Stimulated activated CD4-positive, alpha-beta T cell treated with anti-CD3 and anti-CD28 coated beads, Interleukin-4, amount 100 ng/mL, for 1 hour (primary cell): ENCODE measurements at places on chromosomes 6 and 20.

DNA sequence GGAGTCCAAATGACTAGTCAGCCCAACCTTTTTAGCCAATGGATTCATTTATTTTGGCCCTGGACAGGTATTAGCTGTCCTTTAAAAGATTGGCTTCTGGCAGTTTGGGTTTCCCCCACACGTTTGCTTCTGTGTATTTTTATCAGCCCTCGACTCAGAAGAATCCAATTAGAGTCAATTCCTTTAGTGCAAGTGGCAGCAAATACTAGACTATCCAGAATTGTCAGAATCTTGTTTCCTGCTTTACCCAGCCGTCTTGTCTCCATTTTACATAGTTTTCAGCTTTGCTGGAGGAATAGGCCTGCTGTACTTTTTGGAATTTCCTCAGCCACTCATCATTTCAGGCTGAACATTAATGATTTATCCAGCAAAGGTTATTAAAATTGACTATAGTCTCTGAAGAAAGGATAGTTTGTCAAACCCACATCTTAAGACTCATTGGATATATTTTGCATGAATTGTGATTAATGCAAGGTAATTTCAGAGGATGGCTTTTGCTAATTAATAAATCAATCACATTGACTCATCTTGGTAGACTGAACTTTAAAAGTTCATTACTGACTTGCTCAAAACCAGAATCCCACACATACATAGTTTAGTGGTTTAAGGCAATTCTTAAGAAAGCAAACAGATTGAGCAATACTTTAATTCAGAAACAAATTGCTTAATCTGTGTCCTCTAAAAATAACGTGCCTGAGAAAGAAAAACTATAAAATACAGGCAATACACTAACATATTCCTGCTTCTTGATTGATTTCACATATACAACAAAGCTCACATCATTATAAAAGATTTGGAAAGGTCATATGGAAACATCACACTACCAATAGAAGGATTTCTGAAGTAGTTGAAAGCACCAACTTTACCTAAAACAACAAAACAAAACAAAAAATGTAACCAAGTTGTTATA, 62.9 kb upstream of the ZNF217 start:
- DNase-seq, result no peak

DNA sequence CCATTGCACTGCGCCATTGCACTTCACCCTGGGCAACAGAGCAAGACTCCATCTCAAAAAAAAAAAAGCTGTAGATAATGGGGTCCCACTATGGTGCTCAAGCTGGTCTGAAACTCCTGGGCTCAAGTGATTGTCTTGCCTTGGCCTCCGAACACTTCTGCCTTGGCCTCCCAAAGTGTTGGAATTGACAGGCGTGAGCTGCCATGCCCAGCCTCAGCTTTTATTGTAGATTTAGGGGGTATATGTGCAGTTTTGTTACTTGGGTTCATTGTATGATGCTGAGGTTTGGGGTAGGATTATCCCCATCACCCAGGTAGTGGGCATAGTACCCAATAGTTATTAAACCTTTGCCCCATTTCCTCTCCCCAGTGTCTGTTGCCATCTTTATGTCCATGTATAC, 11.4 kb downstream of the HSPA1B start:
- DNase-seq, result no peak

GRCh38 chr6:98894810-98895209, 52.9 kb downstream of the FBXL4 start:
- no peak for DNase-seq

- no peak for DNase-seq
These were observed 305.9 kb downstream of the CLIC5 start for GRCh38 chr6:45709781-45710220.

GRCh38 chr20:44830523-44830922, 20.2 kb upstream of the RIMS4 start:
- DNase-seq, result no peak

DNA sequence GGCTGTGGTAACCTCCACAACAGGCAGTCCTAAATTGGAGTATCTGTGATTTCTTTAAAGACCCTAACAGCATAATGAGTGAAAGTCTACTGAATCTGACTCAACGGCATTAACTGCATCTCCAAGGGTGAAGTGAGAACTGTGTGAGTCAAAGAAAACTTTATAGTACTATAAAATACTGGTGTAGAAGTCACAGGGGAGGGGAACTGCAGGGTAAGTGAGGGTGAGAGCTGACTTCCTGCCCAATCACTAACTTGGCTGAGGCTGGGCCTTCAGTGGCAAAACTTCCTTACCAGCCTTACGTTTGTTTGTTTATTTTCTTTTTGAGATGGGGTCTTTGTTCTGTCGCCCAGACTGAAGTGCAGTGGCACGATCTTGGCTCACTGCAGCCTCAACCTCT, 109.8 kb downstream of the PTPRK start:
- DNase-seq, result no peak

DNA sequence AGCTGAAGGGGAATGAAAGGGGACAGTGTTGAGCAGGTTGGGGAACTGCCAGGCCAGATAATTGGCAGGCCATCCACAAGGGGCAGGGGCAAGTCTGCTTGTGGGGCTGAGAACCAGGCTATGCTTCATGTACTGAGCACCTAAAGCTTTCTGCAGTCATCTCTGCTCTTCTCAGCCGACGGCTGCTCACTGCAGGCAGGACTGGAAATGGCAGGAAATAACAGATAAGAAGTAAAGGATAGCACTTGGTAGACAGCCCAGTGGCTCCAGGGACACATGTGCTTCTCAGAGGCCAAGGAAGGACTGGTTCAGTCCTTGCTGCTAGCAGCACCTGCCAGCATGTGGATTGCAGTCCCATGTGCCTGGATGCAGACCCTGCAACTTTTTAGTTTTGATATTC, 89.8 kb downstream of the CD164 start:
- DNase-seq, result no peak

DNA sequence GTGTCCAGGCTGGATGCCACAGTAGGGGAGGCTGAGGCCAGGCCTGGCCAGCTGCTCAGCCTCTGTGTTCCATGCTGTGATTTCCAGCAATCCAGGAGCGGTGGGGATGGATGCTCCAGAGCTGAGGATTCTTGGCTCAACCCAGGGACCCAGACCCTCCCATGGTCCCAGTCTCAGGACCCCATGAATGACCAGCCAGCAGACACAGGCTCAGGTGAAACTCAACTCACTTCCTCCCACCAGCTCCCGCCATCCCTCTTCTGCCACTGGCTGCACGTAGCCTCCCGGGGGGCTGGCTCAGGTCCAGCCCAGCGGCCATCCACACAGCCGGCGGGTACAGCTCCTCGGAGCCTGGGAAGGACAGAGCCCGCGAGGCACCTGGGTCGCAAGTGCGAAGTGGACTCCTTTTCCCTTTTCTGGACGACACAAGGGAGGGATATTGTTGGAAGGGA, 54.5 kb upstream of the DACT2 start:
- DNase-seq, result no peak

GRCh38 chr6:22057962-22058361, 238.9 kb downstream of the PRL start:
- DNase-seq, result no peak

DNA sequence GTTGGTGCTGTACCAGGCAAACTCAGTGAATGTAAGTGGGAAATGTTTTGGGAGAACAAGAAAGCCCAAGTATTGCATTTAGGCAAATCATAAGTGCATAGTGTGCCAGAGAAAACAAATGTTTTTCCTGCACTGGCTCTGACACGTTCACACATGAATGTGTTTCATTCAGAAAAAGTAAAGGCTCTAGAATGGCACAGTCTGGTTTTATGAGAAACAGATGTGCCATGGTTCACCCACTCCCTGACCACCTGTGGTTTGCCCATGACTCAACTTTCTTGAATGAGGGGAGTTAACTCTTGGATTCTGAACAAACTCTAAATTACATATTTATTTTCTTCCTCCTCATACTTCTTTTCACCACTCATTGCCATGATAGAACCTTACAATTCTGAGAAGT, 126.9 kb downstream of the KCNQ5 start:
- no peak for DNase-seq

DNA sequence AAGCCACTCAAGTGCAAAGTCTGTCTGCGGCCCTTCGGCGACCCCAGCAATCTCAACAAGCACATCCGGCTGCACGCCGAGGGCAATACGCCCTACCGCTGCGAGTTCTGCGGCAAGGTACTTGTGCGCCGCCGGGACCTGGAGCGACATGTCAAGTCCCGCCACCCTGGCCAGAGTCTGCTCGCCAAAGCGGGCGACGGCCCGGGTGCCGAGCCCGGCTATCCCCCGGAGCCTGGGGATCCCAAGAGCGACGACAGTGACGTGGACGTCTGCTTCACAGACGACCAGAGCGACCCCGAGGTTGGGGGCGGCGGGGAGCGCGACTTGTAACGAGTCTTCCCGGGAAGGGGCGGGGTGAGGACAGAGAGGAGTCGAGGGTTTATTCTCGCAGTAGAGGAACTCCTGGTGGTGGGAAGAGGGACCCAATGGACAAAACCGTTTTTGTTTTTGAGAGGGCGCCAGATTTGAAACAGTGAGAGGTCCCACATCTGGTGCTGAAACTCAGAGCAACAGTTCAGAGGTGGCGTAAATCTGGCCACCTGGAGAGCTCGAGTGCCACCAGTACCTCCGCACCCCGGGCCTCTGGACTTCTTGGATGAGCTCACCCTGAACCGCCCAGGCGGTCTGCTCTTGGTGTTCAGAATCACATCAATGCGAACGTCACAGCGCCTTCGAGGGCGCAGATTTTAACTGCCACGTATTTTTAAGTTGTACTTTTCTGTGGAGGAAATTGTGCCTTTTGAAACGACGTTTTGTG, 8.0 kb downstream of the PRDM13 start:
- peak; percentile 28 for DNase-seq

DNA sequence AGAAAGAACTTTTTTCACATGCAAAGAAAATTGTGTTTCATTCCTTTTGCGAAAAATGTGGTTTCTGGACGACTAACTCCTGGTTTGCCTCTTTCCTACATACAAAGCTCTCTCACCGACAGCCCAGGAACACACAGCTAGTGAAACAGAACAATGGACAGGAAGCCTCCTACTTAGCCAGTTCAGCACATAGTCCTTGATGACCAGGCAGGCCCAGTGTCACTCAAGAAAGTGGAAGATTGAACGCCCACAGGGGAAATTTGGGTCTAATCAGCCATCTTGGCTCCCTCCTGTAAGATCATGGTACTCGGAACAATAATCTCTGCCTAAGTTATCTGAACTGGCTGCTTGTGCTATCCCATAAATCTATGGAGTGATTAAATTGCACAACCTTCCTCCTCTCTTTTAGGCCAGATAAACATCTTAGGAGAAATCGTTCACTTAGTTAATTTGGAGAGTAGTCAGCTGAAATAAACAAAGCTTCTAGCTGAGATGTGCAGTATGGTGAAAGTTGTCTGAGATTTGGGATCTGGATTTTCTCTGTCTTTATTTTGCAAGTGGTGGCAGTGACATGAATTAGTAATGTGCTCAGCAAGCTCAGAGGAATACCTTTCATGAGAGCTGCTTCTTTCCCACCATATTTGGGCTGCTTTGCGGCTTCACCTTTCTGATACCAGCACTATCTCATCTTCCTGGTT, 147.0 kb downstream of the MTFR2 start:
- DNase-seq, result no peak

GRCh38 chr6:125717120-125717731, 32.2 kb upstream of the HEY2 start:
- DNase-seq, result no peak

DNA sequence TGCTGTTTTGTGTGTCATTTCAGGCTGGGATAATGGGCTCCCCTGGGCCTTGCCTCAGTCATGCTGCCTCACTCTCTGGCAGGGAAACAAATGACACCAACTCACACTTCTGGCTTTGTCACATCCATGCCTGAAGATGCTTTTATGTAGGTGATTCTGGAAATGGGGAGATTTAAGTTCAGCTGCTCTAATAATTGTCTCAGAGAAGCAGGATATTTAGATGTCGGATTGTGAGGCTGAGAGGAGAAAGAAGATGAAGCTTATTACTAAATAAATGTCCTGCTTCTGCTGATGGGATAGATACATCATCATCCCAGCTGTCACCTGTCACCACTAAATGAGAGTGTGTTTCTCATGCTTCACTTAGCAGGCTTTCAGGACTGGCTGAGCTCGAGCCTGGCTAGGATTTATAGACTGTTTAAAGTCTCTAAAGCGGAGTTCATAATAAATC, 480.2 kb upstream of the SPTLC3 start:
- DNase-seq, result no peak

- DNase-seq, result no peak
These were observed 169.0 kb upstream of the MCHR2 start for GRCh38 chr6:100163035-100163434.

- DNase-seq, result no peak
These were observed 45.2 kb upstream of the KCNK16 start for GRCh38 chr6:39367700-39368099.

GRCh38 chr20:49569411-49570115, 1.6 kb upstream of the PTGIS start:
- DNase-seq, result no peak

- DNase-seq, result no peak
These were observed 22.2 kb downstream of the XRN2 start for GRCh38 chr20:21325296-21325695.

DNA sequence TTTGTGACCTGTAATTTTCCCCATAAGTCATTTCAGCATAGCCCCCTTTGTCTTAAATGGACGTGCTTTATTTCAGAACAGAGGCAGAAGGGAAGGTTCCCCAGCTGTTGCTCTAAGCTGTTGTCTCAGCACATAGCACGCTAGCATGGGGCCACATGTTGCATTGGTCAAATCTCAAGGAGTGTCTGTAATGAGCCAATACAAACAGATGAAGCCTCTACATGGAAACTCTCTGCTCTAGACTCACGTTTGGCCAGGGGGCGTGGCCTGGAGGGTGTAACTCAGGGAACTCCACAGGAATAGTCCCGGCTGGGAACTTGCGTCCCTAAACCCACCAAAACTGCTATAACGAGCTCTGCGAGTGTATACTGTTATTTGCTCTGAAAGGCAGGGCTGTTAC, 35.2 kb upstream of the SLC22A2 start:
- DNase-seq, result no peak

DNA sequence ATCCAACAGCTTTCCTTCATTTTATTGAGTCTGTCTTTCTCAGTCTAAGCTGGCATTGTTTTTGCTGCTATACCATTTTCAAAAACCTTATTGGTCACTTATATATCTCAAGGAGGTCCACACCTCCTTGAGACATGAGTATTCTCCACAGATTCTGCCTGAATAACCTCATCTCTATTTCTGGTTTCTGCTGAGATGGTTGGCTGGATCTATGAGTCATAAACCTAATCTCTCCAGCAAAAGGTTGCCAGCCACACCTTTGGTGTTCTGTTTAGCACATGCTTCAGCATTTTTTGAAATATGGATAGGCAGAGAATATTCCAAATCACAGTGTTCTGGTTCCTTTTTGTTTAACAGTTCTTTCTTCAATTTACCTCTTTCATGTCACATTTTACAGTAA, 40.8 kb upstream of the TMEM244 start:
- DNase-seq, result no peak

- peak; percentile 44 for DNase-seq
These were observed 52.7 kb upstream of the MYB start for GRCh38 chr6:135128268-135128914.

DNA sequence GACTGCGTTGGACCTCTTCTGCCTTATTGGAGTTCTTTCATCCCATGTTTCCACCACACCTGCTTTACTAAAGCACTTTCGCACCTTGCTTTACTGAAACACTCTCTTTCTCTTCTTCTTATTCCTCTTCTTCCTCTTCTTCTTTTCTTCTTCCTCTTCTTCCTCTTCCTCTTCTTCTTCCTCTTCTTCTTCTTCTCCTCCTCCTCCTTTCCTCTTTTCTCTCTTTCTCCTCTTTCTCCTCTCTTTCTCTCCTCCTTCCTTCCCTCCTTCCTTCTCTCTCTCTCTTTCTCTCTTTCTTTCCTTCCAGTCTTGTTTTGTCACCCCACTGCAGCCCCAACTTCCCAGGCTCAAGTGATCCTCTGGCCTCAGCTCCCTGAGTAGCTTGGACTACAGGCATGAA, 4.0 kb upstream of the RIPPLY2 start:
- DNase-seq, result no peak

GRCh38 chr20:32019563-32020463, 9.6 kb downstream of the CCM2L start:
- DNase-seq, result no peak
